ENCODE measurements at places on chromosomes 2 and 18.
A peak's percentile ranks its signal among the peaks of the same experiment; 100 is the strongest.

DNA sequence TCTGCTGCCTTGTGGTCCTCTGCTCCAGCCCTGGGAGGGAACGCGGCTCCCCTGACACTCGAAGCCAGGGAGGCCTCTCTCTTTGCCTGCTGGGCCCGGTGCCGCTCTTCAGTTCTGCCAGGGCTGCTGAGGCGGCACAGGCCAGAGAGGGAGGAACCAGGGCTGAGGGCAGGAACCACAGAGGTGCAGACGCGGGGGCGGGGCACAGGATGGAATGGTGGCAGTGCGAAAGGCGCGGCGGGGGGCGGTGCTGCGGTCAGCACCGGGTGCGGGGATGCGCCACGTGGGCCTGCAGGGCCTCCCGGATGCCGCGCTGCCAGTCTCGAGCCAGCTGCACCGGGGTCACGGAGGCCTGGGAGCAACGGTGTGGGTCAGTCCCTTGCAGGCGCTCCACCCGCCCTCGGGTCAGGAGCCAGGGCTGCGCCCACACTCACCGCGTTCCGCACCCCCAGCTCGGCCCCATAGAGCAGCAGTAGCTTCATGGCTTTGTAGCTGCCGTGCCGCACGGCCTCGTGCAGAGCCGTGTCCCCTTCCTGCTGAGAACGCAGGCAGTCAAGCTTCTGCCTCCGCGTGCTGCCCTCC is 4.4 kb downstream of the ANKRD23 start:
- no peak for DNase-seq

- DNase-seq = no peak
Measured at GRCh38 chr18:35786365-35787042, 186.0 kb upstream of the RMP24 start.

DNA sequence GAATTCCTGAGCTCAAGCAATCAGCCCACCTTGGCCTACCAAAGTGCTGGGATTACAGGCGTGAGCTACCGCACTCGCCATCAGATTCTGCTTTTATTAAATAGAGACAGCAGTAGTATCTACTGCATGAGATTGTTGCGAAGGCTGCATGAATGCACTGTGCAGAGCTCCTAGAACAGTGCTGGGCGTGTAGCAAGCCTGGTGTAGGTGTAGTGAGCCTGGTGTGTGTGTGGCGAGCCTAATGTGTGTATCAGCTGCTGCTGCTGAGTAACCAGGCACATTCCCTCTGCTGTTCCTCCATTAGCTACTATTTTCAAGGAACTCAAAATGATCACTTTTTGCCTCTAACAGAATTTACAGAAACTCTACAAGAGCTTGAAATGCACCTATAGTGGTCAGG is 57.6 kb downstream of the PTPRM start:
- DNase-seq = no peak

- no peak for DNase-seq
Measured at GRCh38 chr2:201956361-201956760, 77.3 kb upstream of the FZD7 start.

- DNase-seq = no peak
Measured at GRCh38 chr2:129903586-129904425, 75.7 kb upstream of the RAB6C start.

DNA sequence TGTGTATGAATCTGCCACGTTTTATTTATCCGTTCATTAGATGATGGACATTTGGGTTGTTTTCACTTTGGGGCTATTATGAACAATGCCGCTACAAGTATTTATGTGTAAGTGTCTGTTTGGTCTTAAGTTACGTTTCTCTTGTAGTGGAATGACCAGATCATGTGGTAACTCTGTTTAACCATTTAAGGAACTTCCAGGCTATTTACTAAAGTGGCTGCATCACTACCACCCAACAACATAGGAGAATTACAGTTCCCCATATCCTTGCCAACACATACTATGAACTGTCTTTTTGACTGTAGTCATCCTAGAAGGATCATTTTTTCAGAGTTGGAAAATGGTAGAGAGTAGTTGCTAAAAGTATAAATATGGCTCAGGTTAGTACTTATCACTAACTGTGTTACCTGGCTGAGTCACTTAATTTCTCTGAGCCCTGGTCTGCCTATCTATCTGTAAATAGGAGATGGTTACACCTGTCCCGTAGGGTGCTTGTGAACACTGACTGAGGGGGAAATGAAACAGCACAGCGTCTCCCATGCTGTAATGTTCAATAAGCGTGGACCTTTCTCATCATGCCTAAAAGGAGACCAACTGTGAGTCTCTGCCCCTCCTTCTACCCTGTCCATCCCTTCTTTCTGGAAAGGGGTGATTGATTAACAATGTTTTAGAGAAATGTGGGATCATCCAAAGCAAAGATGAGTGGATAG is 103.1 kb downstream of the SH3RF3 start:
- DNase-seq = no peak

DNA sequence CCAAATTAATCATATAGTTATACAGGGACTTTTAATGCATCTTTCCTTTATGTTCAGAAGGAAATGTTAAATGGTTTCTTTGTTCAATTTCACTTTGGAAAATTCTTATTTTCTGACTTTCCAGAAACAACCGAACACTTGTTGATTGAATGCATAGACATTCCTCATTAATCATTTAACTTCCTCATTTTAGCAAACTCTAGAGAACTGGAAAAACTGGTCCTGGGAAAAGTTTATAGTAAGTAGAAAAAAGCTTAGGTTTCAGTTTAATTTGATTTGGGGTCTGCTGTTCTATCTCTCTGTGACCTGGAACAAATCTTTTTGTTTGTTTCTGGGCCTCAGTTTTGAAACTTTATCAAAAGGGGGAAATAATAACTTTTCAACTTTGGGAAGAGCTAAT is 320.4 kb downstream of the CMPK2 start:
- no peak for DNase-seq

DNA sequence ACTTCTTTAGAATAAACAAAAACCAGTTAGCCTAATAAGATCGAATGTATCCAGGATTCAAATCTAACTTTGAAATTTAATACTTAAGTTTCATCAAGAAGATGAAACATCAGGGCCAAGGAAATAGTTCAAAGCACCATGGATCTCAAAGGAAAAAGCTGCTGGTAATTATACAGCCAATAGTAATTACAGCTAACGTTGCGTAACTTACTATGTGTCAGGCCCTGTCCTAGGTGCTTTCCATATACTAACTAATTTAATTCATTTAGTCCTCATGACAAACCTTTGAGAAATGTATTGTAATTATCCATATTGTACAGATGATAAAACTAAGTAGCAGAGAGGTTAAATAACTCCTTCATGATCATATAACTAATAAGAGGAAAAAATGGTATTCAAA is 598.6 kb downstream of the NYAP2 start:
- no peak for DNase-seq

- no peak for DNase-seq
Measured at GRCh38 chr2:33788044-33788443, 188.9 kb upstream of the FAM98A start.

GRCh38 chr2:240704651-240705050 is 13.0 kb downstream of the AQP12A start:
- DNase-seq = no peak

DNA sequence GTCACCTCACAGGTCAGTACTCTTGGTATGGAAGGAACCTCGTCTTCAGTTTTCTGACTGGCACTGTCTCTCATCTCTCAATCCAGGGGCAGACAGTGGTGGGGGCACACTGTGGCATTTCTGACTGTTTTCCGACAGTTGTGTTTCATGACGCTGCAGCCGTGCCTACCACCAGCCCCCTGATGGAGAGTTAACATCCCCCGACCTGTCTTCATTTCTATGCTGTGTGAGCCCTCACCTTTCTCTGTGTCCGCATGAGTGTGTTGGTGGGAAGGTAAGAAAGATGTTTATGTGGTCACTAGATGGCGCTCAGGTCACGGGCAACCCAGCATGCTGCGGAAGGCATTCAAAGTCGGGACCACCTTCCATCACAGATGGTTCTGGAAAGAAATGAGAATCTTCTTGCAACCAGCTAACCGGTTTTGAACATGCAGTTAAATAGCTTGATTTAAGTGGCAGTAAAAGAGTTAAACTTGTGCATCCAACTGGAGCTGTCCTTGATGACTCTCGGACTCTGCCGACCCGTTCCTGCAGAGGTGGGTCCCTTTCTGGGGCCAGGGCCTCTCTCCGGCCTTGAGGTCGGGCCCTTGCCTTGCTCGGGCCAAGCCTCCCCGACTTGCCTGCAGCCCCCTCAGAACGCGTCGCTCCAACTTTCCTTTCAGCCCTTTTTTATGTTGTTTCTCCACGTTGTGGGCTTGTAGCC is 92.4 kb downstream of the DYSF start:
- DNase-seq = peak; percentile 50

DNA sequence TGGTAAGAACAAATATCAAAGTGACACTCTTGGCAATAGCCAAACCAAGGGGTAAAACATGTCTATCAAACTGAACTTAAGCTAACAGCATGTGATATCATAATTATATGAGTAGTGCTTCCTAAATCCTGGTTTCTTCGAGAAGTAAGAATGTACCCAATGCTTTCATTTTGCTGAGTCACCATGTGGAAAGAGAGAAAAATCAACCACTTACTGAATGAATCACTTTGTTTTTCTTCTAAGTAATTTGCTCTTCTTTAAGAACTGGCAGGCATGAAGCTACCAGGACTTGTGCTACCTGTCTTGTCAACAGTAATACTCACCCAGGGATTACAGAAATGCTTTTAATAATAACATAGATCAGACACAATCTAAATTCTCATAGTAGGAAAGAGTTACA is 19.0 kb upstream of the DUSP19 start:
- no peak for DNase-seq

DNA sequence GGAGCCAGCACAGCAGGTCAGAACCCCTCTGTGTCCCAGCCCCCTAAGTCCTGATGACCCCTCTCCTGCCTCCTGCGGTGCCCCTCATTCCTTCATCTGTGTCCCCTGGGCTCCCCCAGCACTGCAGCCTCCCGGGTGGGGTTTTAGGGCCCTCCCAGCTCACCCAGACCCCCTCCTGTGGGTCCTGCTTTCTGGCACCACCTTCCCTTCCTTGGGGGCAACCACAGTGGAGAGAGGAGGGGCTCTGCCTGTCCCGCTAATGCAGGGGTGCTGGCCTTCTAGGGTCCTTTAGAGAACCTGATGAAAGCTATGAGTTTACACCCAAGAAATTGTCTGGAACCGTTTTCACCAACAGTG is 42.7 kb upstream of the ALPP start:
- DNase-seq = no peak

- DNase-seq = no peak
Measured at GRCh38 chr2:223474893-223475292, 127.3 kb downstream of the SCG2 start.

GRCh38 chr2:11158916-11159573 is 3.8 kb downstream of the SLC66A3 start:
- DNase-seq = no peak

GRCh38 chr2:104736026-104736425 is 117.9 kb upstream of the POU3F3 start:
- DNase-seq = no peak

- no peak for DNase-seq
Measured at GRCh38 chr2:190912726-190913125, 32.1 kb downstream of the GLS start.

DNA sequence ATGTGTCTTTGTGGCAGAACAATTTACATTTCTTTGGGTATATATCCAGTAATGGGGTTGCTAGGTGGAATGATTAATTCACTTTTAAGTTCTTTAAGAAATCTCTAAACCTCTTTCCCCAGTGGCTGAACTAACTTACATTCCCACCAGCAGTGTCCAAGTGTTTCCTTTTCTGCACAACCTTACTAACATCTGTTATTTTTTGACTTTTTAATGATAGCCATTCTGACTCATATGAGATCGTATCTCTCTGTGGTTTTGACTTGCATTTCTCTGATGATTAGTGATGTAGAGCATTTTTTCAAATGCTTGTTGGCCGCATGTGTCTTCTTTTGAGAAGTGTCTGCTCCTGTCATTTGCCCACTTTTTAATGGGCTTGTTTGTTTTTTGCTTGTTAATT is 43.1 kb upstream of the PTH2R start:
- DNase-seq = no peak

DNA sequence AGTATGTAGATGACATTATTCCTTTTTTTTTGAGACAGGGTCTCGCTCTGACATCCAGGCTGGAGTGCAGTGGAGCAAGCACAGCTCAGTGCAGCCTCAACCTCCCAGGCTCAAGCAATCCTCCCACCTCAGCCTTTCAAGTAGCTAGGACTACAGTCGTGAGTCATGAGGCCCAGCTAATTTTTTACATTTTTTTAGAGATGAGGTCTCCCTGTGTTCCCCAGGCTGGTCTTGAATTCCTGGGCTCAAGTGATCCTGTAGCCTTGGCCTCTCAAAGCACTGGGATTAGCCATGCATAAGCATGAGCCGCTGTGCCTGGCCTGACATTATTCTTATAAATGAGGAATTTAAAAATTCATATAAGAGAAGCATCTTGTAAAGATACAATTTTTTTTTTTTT is 86.9 kb downstream of the FAM117B start:
- DNase-seq = no peak

DNA sequence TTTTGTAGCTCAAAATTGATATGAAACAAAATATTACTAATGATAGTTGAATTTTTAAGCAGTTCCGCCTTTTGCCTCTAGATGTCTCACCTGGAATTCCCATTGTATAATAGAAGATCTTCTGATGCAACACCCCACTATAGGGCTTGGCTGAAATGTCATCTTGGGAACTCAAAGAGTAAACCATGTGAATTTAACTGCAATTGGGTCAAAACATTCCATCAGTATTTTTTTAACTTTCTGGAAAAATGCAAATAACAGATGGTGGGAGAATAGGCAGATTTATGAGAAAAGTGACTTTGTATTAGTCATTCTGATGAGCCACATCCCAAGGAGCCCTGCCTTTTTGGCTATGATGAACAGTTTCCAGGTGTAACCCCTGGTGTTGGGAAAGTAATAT is 489.9 kb downstream of the NYAP2 start:
- no peak for DNase-seq

- DNase-seq = peak; percentile 70
Measured at GRCh38 chr2:98465456-98466226, 21.0 kb downstream of the INPP4A start.

GRCh38 chr18:44589693-44590355 is 90.9 kb upstream of the SETBP1 start:
- DNase-seq = no peak

DNA sequence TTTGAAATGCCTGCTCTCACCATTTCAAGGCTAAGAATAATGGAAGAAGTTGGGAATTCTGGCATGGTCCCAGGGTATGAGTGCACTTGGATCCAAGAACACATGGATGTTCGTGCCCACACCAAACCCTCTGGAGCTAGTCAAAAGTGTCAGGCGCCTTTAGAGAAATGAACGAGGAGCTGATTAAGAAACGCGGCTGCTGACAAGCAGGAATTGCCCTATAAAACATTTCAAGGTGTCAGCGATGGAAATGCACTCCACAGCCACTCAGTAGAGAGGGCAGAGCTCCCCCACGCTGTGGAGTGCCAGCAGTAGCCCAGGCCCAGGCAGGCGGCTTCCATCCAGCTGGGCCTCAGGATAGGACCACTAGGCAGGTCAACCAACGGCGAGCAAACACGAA is 213.7 kb downstream of the TTC32 start:
- DNase-seq = no peak

DNA sequence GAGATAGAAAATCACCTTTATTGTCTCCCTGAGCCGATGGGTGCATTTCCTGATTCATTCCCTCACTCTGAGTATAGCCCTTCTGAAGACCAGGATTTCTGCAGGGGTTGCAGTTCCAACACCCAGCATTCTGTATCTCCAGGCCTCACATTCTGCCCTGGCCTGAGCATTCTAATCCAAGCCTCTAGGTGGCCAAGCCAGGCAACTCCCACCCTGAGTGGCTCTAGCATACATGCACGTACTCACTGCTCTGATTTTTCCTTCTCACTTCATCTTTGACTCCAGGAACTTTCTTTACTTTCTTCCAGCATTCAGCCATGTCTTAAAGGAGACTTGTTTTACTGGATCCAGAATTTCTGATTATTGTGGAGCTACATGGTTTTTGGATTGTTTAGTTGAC is 100.7 kb upstream of the STK39 start:
- peak; percentile 26 for DNase-seq
